ENCODE measurements at places on chromosomes 7 and 10.

GRCh38 chr10:59894114-59894513 is 12.2 kb downstream of the CCDC6 start:
- DNase-seq = no peak

DNA sequence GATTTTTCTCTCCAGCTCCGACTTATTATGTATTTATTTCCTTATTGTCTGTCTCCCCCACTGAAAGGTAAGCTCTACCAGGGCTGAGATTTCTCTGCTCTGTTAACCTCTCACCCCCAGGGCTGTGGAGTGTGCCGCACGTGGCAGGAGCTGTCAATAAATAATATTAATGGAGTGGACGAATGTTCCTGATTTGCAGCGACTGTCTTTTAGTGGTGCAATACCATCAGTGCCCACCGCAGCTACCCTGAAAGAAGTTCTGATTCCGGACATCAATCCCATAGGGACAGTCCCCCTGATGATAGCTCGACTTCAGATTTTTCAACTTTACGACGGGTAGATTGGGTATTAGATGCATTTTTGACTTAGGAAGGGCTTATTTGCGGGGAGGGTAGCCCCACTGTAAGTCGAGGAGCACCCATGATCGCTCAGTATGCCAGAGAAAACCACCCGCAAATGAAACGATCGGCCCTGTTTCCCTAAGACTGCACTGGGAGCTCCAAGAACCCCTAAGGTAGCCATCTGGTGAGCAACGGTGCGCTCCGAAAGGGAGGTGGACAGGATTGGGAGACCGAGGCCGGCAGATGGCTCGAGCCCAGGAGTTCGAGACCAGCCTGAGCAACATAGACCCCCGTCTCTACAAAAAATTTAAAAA is 986 bp upstream of the PPP2R2D start:
- no peak for DNase-seq

DNA sequence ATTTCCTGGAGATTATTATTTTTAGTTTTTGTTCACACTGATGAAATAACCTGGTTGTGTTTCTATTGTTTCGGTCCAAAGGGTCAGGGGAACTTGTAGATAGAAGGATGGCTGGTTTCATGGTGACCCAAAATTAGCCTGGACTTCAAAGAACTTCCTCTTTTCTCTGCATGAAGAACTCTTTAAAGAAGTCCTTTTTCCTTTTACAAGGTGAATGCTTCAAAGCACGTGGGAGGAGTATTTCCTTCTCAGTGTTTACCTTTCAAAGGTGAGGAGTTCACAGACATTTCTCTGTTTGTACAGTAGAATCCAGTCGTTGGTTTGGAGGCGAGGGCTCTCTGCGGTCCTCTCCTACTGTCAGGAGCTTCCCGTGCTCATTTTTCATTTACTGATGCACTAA is 561.7 kb downstream of the GATA3 start:
- no peak for DNase-seq

DNA sequence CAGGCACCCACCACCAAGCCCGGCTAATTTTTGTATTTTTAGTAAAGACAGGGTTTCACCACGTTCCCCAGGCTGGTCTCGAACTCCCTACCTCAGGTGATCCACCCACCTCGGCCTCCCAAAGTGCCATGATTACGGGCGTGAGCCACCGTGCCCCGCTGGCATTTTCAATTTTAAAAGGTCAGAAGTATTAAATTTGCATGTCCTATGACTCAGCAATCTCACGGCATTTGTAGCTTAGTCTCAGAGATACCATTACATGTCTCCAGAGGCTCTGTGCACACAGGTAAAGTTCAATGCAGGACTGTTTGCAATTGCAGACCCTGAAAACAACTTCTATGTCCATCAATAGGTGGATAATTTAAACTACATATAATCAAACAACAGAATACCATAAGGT is 99.2 kb downstream of the DLG5 start:
- DNase-seq = no peak

DNA sequence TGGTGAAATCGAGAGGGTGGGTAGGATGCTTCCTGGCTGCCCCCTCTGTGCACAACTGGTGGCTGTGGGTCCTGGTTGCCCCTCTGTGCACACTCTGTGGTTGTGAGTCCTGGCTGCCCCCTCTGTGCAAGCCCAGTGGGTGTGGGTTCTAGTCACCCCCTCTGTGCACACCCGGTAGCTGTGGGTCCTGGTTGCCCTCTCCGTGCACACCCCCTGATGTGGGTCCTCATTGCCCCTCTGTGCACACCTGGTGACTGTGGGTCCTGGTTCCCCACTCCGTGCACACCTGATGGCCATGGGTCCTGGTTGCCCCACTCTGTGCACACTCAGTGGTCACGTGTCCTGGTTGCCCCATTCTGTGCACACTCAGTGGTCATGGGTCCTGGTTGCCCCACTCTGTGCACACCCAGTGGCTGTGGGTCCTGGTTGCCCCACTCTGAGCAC is 20.3 kb upstream of the RET start:
- no peak for DNase-seq

DNA sequence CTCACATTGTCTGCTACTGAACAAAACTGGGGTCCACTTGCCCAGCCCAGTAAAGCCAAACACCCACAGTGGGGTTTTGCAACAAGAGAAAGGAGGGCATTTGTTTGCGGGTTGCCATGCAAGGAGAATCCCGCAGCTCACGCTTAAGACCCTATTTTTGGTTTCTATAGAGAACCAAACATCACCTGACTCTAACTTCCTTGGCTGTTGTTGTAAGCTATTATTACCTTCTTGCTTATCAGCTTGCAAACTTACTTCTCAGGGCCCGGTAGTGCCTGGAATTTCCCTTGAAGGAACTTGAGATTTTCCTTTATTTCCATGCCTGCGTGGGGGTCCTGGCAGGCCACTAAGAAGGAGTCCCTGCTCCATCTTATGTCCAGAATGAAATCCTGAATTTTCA is 20.7 kb downstream of the IFIT3 start:
- no peak for DNase-seq

Data from iPS DF 6.9 (cell line).